Right kidney (tissue), 9 donors: ENCODE measurements at places on chromosomes 5 and 9.

DNA sequence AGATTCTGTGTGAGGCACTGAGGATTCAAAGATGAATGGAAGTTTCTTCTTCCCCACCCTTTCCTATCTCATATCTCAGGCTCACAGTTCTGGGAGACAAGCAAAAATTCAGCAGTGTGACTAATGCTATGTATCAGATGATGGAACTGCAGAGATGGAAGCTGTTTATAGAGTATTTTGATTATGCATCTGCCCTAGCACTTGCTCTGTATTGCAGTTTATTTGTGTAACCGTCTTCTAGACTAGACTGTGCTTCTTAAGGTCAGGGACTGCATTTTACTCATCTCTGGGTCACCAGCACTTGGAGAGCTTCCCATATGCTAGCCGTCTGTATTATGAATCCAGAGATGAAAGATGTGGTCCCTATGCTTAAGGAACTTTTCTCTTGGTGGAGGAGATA is 12.6 kb downstream of the CAVIN4 start:
- no peak for DNase-seq

DNA sequence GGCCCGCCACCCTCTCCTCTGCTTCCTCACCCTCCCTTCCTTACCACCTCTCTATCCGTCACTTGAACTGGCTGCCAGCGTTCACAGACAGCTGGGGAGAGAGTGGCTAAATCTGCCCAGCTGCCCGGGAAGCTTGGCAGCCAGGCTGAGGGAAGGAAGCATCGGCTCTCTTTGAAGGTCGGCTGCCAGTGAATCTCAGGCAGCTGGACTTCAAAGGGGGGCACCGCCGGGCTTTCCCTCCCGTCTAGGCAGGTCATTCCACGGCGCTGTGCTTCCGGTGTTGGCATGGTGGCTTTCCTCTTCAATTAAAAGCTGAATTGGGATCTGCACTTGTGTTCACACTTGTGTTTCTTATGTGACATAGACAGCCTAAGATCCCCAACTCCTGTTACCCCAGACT is 174.0 kb downstream of the GDNF start:
- DNase-seq = peak; percentile 18

DNA sequence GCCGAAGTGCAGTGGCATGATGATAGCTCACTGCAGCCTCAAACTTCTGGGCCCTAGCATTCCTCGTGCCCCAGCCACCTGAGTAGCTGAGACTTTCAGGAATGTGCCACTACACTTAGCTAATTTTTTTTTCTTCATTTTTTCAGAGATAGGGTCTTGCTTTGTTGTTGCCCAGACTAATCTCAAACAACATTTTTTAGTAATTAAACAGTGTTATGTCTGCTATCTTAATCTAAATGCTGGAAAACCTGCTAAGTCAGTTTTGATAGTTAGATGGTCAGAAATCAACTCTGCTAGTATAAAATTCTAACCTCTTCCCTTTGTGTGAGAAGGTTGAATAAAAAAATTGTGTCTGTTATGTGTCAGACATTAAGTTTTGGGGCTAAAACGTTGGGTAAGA is 12.4 kb downstream of the G3BP1 start:
- DNase-seq = no peak

DNA sequence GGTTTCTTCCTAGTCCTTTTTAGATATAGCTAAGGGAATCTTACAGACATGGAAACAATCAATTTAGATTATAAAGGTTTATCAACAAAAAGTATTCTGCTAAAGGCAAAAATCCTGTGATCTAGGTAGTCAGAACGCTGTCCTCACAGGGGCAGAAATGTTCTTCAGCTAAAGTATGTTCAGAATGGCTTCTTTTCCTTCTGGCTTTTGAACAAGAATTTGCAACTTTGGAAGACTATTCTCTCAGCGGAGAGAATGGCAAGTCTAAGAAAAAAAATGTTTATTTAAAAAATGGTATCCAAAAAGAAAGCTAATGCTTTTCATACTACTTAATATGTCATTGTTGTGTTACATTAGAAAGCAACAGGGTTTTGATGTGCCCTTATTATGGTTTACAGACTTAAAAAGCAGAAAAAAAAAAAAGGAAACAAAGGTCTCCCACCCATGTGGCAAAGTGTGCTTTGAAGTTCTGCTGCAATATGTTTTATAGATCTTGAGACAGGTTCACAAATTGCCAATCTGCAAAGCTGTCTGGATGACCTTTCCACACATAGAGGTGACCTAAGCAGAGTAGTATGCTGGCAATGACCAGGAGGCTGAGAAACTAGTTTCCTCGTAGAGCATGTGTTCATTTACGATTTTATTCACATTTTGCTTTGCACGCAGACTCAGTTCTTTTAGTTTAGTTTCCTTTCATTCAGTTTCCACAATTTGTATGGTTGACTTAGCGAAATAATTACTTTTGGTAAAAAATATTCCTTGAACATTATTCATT is 45.1 kb upstream of the PJA2 start:
- no peak for DNase-seq

DNA sequence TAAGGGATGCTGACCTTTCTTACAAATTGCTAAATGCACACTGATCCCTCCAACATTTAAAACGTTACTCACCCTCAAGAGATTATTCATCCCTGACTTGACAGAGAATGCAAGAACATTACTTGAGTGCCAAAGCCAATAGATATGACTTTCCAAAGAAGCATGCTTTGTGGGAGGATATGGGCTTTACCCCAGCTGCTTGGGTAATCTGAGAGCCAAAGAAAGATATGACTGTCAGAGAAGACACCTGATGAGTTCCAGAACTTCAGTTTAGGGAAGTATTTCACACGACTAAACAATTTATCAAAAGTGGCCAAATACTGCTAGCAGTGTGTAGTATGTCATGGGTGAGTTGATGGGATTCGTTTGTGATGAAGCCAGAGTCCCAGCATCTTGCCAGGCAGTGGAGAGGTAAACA is 7.4 kb upstream of the SPDL1 start:
- DNase-seq = no peak

DNA sequence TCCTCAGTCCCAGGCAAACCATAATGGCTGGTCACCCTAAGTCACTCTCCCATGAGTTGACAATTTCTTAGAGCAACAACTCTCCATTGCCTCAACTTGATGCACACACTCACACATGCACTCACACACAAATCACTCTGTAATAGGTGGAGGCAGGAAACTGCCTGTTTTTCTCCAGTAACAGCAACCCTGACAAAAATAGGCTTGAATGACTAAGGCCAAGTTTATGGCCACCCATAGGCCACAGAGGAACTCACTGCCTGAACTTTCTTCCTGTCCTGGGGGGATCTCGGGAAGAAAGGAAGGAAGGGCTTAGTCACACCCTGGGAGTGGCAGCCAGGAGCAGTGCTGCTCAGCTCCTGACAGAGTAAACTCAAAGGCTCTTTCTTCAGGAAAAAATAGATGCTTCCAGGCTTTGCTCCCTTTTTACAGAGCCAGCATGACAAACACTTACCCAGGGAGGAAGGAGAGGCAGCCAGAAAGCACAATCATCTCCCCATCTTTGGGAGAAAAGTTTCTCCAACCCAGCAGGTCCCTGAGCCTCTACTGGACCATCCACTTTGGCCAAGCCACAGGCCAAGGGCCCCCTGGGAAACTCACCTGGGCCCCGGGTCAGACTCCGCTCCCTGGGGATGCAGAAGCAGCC is 368 bp downstream of the SH3TC2 start:
- DNase-seq = no peak
